ENCODE measurements at places on chromosomes 4 and X.

GRCh38 chr4:78612398-78613178 lies 61.0 kb downstream of the ANXA3 start:
- no peak for DNase-seq

- DNase-seq = peak; percentile 97
Measured at GRCh38 chr4:158671915-158672806, at the start of gene ETFDH. Gene ETFDH (plus strand): TSS chr4:158672296. CDS start chr4:158672457, 161 bp downstream.

DNA sequence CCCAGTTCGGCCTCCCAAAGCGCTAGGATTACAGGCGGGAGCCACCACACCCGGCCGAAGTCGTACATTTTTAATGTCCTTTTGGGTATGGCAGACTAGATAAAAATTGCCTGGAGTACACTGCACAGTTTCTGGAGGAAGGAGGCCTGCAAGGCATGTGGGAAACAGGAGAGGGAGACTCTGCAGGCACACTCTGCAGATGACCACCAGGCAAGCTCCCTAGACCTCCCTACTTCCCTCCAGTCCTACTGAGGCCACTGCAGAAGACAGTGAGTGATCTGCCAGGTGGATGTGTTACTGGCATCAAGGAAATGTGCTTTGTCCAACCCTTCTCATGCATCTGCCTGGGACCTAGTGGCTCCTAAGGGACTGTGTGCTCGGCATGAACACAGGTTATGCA lies 11.4 kb downstream of the PDLIM3 start:
- DNase-seq = no peak

- DNase-seq = no peak
Measured at GRCh38 chrX:3378156-3378555, 31.7 kb upstream of the MXRA5 start.

DNA sequence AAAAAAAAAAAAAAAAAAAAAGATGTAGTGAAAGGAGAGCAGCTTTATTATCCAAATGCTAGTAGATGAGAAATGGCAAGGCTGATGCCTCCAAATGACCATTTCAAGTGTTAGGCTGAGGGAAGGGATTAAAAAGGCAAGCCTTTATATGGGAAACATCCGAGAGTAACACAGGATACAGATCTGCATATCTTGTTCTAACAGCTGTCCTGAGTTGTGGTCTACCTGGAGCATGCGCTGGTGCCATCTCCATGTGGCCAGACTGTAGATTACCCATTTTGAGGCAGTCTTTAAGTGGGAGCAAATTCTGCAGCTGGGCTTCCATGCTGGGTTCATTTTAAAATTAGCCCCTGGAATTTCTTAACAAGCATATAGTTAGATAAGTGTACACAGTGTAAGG lies 26.0 kb upstream of the ELF2 start:
- DNase-seq = no peak

DNA sequence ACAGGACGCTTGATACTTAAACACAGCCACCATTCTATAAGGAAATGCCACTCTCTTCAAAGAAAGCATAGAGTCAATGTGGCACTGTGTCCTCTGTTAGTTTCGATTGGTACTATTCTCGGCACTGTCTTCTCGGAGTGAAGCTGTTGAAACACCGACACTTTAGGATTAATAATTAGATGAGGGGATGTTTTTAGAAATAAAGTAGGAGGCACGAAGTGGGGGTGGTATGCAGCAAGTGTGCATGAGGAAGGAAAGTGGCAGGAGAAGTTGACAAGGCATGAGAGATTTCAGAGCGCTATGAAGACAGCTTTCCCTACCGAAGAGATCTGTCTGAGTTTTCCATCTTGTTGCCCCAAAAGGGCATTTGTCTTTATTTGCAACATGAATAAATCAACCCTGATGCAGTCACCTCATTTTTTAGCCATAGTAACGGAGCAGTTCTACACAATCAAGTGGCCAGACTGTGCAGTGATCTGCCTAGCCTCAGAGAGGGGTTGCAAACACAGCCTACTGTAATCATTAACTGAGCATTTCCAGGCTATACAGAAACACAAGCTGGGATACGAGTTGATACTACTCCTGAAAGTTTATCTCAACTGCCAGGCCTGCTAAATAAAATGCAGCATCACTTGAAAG lies 8.3 kb downstream of the GPRIN3 start:
- DNase-seq = no peak

DNA sequence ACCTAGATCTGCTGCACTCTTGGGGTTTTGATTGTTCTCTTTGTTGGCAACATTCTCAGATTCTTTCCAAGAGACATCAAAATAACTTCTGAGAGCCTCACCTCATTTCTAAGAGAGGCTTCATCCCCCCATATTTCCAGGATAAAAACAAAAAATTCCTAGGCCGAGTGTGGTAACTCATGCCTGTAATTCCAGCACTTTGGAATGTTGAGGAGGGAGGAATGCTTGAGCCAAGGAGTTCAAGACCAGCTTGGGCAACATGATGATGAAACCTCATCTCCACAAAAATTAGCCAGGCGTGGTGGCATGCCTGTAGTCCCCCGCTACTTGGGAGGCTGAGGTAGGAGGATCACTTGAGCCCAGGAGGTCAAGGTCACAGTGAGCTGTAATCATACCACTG lies 477.0 kb downstream of the INPP4B start:
- DNase-seq = no peak

- DNase-seq = peak; percentile 92
Measured at GRCh38 chr4:80184053-80184824, 13.1 kb upstream of the PRDM8 start.

GRCh38 chr4:41349021-41349420 lies 92.3 kb downstream of the UCHL1 start:
- no peak for DNase-seq
